ENCODE measurements at places on chromosomes 3 and 15.

DNA sequence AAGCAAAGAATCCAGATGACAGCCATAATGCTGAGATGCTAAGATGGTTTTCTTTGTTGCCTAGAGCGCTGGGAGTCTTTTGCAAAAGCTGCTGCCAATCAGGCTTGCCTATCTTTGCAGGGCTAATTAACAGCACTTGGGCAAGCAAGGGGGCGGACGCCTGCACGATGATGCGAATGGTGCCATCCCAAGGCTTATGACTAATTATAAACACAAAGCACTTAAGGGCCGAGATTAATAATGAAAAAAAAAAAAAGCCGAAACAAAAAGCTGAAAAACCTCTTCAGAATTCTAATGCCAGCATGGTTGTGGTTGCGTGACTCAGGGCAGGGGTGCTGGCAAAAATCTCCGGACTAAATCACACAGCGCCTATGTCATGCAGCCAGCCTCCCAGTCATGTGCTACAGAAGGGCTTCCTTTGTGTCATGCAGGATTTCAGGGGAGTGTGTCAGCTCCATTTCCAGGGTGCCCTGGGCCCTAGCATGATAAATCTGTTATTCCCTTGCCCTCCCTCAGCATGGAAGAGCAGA lies 185.0 kb upstream of the ANKRD28 start:
- peak; percentile 99 for DNase-seq

- DNase-seq, result no peak
Measured at GRCh38 chr3:65026151-65026550, 338.4 kb upstream of the ADAMTS9 start.

- DNase-seq, result peak; percentile 71
Measured at GRCh38 chr15:41331833-41332193, 578 bp downstream of the OIP5 start.

- no peak for DNase-seq
Measured at GRCh38 chr15:40660686-40661085, 34.3 kb upstream of the RAD51 start.

DNA sequence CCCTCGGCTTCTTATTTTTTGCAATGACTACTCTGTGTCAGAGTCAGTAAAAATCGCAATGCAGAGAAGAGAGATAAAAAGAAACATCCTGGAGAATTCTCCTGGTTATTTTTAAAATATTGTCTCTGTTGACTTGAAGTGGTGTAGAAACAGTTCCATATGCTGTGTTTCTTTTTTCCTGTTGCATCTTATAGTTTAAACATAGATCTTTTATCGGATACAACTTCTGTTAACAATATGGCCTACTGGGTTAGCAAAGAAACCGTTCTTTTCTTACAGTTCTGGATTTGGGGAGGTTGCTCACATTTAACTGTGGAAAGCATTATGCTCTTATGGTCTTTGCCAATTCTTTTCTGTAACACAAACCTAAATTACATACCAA lies 769.1 kb upstream of the CFAP20DC start:
- no peak for DNase-seq

DNA sequence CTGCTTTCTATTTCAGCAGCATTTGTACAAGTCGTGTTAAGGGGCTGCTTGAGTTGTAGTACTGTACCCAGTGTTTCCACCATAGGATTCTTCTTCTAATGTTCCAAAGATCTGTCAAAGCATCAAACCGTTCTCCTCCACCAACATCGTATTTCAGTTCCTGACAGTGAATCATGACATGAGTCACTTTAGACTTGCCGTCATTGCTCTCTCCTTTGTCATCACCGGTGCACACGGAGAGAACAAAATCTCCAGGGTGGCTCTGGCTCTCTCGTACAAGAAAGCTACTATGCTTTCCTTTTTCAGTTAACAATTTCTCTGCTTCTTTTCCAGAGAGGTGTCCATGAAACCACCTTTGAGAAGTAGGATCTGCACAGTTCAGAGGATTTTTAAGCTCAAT lies 270.9 kb upstream of the CCDC54 start:
- peak; percentile 73 for DNase-seq

DNA sequence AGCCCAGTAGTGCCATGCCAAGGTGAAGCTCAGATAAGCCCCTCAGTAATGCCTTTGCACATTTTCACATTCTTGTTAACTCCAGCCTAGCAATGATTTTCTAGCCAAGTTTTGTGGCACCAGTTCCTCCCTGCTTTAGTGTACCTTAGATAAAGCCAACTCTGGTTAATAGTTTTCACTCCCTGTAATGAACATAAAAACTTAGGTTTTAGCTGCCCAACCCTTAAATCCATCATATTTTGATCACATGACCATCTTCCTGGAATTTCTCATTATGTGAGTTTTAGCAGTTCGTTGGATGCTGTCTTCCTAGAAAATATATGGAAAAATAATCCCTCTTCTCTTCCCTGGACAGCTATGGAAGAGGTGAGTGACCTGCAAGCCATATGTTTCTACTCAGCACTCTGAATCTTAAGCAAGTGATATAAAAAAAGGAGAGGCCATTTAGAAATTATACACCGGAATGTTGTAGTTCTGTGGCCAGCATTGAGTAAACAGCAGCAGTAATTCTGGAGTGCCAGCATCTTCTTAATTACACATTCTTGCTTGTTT lies 62.2 kb upstream of the P2RY1 start:
- no peak for DNase-seq

GRCh38 chr15:64782751-64783150 lies 7.4 kb upstream of the RBPMS2 start:
- DNase-seq, result no peak

- DNase-seq, result no peak
Measured at GRCh38 chr3:190060192-190060775, 60.4 kb downstream of the P3H2 start.

- DNase-seq, result peak; percentile 78
Measured at GRCh38 chr3:52237657-52238172, 1.2 kb downstream of the TWF2 start.

GRCh38 chr3:46183330-46183729 lies 24.8 kb downstream of the CCR1 start:
- no peak for DNase-seq

- DNase-seq, result no peak
Measured at GRCh38 chr15:33971811-33972210, 3.5 kb downstream of the CHRM5 start.

DNA sequence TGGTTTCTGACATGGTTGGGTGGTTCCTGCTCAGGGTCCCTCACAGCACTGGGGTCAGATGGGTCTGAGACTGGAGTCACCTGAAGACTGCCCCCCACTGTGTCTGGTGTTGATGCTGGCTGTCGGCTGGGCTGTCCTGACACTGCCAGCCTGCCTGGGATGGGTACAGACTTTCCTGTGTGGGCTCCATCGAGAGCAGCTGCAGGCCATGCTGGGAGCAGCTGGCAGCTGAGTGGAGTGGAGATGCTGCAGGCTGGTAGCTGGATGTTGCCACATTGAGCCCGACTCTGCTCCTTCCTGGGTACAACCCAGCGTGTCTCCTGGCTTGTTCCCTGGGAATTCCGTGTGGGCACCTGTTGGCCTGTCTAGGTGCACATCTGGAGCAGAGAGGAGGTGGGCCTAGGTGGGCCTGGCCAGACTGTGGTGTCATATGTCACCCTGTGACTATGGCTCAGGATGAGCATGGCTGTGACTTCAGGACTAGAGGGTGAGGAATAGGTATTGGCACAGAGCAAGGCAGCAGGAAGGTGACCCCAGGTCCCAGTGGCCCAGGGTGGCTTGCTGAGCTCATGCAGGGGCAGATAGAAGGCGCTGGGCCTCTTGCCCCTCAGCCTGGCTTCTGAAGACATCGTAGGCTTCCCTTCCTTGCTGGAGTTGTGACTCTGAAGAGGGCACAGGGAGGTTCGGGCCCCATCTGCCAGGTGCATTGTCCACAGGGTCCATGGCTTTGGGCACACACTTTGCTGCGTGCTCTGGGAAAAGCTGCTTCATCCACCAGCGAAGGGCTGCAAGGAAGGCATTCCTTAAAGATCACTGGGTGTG lies 40.0 kb upstream of the PRR23E start:
- DNase-seq, result no peak

GRCh38 chr3:24296441-24297205 lies 198.0 kb downstream of the THRB start:
- no peak for DNase-seq

DNA sequence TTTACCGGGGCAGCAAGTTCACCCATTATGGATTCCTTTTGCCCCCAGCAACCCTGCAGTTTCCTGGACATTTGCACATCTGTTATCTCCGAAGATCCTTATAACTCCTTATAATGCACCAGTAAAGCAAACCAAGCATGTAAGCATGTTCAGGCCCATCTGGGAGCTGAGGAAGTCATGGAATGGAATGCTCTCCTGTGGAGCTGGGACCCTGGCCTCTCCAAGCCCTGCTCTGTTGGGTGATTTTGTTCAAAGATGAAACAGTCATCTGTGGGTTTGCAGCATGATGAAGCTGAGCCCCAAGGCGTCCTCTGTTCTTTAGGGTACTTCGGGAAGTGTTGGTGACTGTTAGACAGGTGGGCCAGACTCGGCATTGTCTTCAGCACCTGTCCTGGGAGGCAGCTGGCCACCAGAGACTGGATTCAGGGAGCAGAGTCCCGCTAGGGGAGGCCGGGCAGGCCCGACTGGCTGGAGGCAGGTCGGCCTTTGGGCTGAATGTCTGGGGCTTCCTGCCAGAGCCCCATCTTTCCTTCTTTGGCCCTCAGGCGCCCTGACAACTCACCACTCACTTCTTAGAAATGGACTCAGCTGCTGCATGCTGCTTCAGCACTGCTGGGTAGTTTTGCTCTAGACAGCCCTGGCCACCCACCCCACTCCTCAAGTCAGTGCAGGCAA lies 3.9 kb downstream of the DNAH1 start:
- DNase-seq, result peak; percentile 43

- DNase-seq, result no peak
Measured at GRCh38 chr3:154885418-154885817, 194.7 kb upstream of the MME start.

- DNase-seq, result no peak
Measured at GRCh38 chr3:163722405-163722804, 1355.9 kb downstream of the SI start.

DNA sequence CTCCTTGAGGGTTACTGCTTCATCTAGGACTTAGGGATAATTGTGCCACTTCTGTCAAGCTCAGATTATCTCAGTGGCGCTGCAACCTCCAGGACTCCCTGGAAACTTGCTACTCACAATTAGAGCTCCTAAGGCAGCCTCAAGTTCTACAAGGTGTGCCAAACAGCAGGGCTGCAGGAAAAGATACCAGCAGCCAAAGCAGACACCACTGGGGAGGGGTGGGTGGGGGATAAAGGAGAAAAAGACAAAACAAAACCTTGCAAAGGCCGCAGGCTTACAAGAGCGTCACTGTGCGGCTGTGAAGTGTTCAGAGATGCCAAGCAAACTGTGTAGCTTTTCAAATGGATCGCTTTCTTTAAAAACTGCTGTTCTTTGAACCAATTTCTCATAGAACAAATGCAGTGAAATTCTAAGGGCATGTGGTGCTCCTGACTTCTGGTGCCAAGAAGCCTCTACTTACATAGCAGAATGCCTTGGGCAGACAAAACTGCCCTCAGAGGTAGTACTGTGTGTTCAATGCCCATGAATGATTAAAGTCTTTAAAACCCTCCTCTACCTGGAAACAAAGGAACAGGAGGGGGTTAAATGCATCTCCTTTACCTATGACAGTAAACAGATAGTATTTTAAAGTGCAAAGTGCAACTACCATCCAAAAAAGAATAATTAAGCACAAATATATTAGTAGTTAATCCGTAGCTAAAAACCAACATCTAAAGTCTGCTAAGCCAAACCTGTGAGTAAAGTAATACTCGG lies 353.4 kb downstream of the FOXP1 start:
- DNase-seq, result no peak

GRCh38 chr15:56492791-56493555 lies 28.0 kb upstream of the MNS1 start:
- no peak for DNase-seq

- DNase-seq, result no peak
Measured at GRCh38 chr15:22867886-22868285, 29.4 kb downstream of the NIPA2 start.

GRCh38 chr3:45861043-45861719 lies 19.3 kb upstream of the LZTFL1 start:
- DNase-seq, result no peak

- DNase-seq, result no peak
Measured at GRCh38 chr3:42686832-42687650, 1.7 kb downstream of the KLHL40 start.

- no peak for DNase-seq
Measured at GRCh38 chr15:42474827-42475226, 16.1 kb downstream of the ZNF106 start.

DNA sequence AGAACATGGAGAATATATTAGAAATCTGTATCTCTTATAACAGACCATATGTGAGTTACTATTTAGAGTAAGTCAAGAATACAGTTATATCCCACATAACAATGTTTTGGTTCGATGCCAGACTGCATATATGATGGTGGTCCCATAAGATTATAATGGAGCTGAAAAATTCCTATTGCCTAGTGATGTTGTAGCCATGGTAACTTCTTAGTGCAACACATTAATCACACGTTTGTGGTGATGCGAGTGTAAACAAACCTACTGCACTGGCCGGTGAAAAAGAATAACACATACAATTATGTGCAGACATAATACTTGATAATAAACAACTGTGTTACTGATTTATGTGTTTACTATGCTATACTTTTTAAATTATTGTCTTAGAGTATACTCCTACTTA lies 69.8 kb upstream of the MNS1 start:
- no peak for DNase-seq

DNA sequence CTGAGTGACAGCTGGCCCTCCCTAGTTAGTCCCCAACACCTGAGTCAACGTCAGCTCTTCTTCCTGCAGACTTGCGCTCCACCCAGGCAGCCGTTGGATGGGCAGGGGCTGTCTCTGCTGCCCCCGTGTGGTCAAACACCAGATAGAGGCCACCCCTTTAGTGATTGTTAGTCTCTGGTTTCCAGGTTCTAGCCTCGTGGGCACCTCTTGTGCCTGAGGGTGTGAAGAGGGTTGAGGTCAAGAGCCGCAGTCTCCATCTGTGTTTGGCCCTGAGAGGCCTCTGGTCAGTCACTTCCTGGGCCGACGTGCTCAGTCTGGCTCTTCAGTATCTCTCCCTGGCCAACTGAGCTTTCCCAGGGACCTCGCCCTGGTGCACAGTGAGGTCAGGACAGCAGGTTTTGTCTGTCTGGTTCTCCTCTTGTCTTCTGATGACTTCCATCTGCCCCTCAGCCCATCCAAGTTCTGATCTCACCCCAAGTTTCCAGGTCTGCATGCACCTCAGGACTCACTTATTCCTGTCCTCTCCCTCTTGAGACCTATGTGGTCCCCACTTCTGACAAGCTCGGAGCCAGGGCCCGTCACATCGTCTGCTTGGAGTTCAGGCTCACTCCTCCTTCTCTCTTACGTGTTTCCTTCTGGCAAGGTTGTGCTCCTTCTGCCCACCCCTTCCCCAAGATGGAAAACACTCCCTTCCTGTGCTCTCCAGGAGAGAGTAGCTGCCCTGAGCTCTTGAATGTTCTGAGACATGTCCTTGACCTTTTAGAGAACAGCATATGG lies 20.9 kb downstream of the CD276 start:
- DNase-seq, result peak; percentile 69

All from epithelial cell of esophagus (primary cell).